ENCODE measurements at places on chromosomes 13 and 19.

- no peak for DNase-seq
These were observed 24.0 kb downstream of the ZNF850 start for GRCh38 chr19:36748431-36749275.

- DNase-seq: no peak
These were observed 110.7 kb downstream of the SOX1 start for GRCh38 chr13:112177450-112178288.

GRCh38 chr19:35869327-35870123 lies 1.2 kb downstream of the APLP1 start:
- DNase-seq: peak; percentile 47

GRCh38 chr19:35773020-35773806 lies 2.2 kb upstream of the ARHGAP33 start:
- peak; percentile 54 for DNase-seq

DNA sequence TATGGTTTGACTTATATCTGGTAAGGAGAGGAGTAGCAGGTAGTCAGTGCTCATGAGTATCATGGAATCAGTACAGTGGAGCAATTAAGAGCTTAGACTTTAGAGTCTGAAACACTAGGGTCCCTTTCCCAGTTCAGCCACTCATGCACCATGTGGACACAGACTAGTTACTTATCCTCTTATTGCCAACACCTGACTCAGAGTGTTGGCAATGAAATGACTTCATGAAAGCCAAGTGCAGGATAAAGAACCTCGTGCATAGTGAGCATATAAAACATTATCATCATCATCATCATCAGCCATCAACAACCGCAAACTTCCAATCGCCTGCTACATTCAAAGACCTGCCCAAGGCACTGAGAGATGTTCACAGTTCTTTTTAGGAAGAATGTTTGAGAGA lies 164.2 kb downstream of the FOXO1 start:
- DNase-seq: no peak

GRCh38 chr19:23986623-23987022 lies 71.9 kb downstream of the ZNF726 start:
- no peak for DNase-seq

- DNase-seq: peak; percentile 40
These were observed 1.3 kb downstream of the SAFB start for GRCh38 chr19:5624018-5624663.

DNA sequence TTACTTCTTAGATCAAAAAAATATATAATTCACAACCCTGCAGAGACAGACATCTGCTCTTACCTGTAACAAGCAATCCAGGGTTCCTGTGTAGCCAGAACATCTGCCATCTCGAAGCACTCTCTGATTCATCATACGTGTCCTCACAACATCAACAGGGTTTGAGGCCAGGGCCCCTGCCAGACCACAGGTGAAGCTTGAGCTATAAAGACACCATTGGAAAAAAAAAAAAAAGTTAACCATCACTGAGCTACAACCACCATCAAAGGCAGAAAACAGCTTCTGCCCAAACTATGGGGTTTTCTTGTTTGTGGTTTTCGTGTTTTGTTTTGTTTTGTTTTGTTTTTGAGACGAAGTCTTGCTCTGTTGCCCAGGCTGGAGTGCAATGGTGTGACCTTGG lies 19.3 kb downstream of the SLC25A30 start:
- DNase-seq: no peak

- no peak for DNase-seq
These were observed 10.1 kb downstream of the RPS28 start for GRCh38 chr19:8331263-8331845.

GRCh38 chr13:112719016-112719415 lies 29.2 kb downstream of the ATP11A start:
- no peak for DNase-seq

DNA sequence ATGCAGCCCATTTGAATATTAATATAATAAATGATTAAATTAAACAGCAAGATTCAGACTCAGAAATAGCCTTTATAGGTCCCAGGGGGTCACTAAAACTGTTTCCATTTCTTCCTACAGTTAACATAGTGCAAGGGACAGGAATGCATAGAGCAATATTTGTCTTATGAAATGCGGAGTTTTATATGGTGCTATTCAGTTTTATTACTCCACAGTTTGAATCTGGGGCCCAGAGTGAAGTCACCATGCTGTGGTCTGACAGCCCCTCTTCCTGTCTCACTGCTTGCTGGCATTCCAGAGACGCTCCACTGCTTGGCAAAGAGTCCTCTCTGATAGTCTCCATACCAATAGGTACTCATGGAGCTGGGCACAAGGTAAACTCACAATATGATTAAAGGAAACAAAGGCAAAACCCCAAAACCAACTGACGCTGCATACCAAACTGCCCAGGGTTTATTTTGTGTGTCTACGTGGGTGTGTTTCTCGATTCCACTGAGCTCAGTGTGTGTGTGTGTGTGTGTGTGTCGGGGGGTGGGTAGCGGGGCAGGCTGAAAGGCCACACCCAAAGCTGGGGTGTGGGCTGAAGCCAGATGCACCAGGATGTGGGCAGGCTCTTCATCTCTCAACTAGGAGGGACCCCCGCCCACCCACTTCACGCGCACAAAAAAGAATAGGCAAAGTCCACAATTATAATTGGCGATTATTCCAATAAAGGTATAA lies 277.9 kb downstream of the TSHZ3 start:
- no peak for DNase-seq

Data from hepatic stellate cell (primary cell).